ENCODE measurements at places on chromosomes 2 and 18.

GRCh38 chr18:11871501-11871900 is 20.3 kb downstream of the CHMP1B start:
- DNase-seq, result no peak

- no peak for DNase-seq
These were observed 29.3 kb downstream of the CUL3 start for GRCh38 chr2:224555823-224556366.

DNA sequence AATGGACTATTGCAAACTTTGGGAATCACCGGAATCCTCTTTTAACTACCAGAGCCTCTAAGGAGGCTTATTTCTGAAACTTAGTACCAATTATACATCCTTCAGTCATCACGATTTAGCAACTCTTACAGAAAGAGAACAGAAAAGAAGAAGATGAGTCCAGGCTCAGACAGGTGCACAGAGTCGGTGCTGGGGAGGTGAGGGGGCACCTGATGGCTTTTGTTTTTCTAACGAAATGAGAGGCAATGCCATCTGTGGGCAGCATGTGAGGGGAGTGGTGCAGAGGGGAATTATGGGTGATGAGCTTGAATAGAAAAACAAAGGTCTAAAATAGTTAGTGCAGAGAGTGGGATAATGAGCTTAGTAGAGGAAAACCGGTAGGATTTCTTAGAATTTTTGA is 522.6 kb downstream of the CMPK2 start:
- DNase-seq, result no peak

DNA sequence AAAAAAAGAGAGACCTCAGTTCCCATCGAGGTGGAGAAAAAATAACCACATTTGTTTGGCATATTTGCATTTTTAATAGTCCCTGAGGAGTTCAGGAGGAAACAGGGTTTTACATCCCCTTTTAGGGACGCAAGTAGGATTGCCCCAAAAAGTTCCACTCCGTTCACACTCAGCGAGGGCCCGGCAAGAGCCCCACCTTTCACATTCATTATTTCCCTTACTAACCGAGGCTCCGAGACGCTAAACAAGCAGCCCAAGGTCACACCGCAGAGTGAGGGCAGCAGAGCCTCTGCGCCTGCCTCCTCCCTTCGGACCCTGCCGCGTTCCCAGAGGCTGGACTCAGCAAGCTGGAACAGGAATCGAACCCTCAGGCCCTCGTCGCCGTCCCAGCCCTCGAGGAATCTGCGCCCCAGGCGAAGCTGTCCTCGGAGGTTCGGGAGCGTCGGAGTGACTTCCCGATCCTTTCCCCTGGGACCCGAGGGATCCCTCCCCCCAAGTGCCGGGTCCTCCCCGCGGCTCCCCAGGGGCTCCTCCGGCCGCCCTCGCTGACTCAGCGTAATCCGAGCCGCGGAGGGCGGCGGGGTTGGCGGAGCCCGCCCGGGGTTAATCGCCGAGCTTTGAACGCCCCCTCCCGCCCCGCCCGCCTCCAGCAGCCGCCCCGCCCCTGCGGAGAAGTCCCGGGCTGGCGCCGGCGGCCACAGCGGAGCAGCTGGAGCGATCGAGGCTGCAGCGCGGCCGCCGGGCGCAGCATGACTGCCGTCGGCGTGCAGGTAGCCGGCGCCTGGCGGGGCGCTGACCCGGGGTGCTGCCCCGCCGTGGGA is at the start of gene TMEM37:
TSS of gene TMEM37 (plus strand) at position 700 of the 821 bp plus-strand sequence. CDS start at position 750, 50 bp downstream.
- DNase-seq, result peak; percentile 76

GRCh38 chr2:74493546-74493945 is 5.9 kb downstream of the LBX2 start:
- no peak for DNase-seq

GRCh38 chr2:45789317-45789716 is 137.8 kb downstream of the PRKCE start:
- no peak for DNase-seq

GRCh38 chr2:9818097-9818496 is 25.2 kb upstream of the TAF1B start:
- no peak for DNase-seq

DNA sequence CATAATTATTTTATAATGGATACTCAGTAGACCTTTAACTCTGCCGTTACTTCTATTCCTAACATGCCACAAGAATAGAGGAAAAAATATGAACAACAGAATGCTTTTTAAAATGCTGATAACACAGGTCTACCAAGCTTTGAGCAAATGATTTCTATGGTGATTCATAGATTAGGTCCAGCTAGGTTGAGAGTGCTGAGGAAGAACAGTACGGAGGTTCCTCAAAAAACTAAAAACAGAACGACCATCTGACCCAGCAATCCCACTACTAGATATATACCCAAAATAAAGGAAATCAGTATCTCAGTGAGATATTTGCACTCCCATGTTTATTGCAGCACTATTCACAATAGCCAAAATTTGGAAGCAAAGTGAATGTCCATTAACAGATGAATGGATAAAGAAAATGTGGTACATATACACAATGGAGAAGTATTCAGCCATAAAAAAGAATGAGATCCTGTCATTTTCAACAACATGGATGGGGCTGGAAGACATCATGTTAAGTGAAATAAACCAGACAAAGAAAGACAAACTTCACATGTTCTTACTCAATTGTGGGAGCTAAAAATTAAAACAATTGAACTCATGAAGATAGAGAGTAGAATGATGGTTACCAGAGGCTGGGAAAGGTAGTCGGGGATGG is 111.6 kb upstream of the SERTAD2 start:
- no peak for DNase-seq

DNA sequence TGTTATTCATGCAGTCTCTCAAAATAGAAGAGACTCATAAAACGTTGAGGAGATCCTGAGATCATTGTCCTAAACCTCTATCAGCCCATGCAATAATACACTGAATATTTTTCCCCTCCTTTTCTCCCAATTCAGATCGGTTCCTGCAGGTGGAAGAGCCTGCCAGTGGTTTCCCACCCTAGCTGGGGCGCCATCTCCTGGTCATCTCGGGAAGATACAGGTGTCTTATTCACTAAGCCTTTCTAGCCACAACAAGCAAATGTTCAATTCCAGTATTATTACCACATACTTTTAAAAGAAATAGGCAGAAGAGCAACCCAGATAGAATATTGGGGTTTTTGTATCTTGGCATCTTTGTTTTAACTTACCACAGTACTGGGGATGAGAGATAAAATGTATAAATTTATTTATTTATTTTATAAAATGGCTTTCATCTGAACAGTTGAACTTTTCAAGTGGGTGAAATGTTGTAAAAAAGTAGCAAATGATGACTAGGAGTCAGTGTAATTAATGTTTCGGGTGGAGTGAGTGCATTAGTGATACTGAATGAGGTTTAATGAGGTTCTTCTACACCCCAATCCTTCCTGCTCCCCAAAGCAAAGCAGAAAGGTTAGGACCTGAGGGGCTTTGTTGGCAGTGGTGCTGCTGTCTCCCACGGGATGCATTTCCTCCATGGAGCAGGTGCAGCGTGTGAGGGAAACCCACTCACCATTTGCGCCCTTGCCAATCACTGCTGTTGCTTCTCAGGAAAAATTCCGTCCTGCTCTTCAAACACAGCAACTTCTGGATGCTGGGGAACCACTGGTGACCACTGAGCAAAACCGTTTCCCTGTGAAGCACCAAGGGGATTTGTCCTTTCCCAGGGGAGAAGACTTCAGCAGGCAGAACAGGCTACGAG is 147.1 kb upstream of the FHL2 start:
- DNase-seq, result peak; percentile 54

DNA sequence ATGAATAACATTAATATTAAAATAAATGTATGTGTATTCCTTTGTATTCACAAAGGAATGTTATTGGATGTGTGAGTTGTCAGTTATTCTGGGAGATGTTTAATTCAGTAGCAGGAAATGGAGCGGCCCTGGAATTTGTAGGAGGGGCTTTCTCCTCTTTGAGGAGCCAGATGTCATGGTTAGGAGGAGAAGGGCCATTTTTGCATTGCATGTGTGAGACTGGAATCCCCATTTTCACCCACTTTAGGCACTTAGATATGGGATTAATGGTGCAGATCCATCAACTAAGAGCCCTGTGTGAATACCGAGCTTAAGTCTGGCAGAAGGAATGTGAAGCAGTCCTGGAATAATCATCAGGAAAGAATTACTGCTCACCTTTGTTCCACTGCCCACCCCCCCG is 439.2 kb downstream of the PARD3B start:
- peak; percentile 70 for DNase-seq

DNA sequence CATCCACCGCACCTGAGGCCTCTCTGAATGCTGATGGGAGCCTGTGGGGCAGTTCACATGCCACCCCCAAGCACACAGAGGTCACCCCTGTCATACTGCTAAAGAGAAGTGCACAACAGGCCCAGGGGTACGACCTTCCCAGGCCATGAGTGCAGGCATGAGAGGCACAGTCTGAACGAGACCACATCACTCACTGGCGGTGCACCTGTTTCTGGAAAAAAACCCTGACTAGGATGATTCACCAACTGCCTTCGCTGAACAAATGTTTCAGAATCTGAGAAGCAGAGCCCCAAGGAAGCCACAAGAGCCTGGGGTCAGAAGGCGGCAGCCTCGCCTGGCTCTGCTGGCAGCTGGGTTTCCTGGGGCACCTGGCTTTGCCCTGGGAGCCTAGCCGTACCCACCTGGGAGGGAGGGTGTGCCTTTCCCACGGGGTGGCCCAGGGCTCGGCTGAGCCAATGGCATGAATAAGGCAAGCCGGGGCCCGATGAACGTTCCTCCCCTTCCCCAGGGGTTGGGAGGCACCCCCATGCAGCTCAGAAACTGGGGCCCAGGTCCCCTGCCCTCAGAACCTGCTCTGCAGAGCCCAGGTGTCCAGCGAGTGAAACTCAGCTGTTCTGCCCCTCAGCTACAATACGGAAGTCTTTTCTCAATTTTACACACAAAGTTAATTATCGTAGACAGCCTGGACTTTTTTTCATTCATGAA is 73.8 kb downstream of the HDAC4 start:
- no peak for DNase-seq

GRCh38 chr18:50189160-50189559 is 5.8 kb downstream of the MYO5B start:
- no peak for DNase-seq

- no peak for DNase-seq
These were observed 8.8 kb downstream of the NMUR1 start for GRCh38 chr2:231521443-231521842.

- peak; percentile 20 for DNase-seq
These were observed 33.9 kb downstream of the STAT1 start for GRCh38 chr2:190979906-190980629.

DNA sequence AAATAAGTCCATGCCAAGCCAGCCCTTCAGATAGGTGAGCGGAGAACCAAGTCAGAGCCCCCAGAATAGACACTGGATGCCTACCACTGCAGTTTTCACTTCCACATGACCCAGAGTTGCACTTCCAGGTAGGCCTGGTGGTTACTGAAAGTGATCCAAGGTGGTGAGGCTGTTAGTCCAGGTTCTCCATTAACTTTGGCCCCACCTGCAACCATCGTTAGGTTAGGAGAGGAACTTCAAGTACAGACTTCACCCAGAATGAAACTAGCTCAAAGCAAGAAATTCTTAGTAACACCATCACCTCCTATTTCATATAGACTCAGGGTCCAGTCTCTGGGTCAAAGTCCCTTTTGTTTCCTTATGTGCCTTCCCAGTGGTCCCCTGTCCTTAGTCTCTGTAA is 293.1 kb upstream of the ID2 start:
- DNase-seq, result no peak

DNA sequence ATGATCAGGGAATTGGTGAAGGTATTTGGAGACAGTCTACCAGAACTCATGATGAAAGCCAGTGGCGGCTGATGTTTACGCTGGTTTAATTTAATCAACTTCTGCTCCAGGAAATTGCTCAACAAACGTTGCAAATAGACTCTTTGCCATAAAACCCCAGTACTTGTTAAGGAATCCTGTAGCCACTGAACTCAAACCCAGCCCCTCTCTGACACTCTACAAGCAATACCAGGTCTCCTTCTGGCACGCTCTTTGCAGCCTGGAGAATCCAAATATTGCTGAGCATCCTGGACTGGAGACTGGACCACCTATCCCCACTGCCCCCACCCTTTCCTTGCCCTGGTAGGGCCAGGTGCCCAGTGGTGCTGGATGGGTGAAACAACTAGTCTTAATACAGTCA is 308.2 kb downstream of the FBXO15 start:
- DNase-seq, result no peak

DNA sequence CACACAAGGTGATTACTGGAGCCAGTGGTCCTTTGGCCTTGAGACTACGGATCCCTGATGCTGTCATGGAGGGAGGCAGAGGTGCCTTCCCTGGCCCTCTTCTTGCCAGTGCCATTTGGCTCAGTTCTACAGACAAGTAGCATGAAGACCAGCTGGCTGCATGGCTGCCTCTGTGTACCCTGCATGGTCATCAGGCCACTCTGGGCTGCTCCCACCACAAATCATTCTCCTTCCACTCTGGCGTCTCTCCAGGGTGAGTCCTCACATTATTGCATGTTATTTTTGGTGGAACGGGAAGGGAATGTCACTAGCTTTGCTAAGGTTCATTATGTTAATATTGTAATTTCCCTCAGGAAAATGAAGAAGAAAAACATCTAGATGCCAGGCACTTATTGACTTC is 229.8 kb downstream of the VAPA start:
- DNase-seq, result no peak

DNA sequence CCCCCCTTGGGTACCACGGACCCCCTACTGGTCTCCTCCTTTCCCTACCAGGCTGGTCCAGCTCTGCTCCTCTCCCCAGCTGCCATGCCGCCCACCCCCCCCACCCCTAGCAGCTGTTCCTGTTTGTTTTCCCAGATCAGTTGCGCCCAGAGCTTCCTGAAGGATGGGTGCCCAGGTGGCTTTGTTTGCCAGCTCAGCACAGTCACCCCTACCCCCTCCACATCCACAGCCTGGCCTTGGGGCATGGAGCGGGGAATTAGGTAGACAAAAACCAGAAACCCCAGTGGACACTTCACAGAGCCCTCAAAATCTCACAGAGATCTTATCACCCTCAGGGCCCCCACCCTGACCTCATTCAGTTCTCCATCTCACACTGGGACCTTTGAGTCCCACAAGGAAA is 3.7 kb upstream of the CRYBA2 start:
- DNase-seq, result no peak

- no peak for DNase-seq
These were observed 142.0 kb downstream of the PTGR3 start for GRCh38 chr18:75066936-75067335.

- DNase-seq, result no peak
These were observed 53.8 kb downstream of the TRAPPC12 start for GRCh38 chr2:3433339-3433699.

GRCh38 chr2:33496726-33497125 is 20.3 kb downstream of the RASGRP3 start:
- DNase-seq, result no peak

DNA sequence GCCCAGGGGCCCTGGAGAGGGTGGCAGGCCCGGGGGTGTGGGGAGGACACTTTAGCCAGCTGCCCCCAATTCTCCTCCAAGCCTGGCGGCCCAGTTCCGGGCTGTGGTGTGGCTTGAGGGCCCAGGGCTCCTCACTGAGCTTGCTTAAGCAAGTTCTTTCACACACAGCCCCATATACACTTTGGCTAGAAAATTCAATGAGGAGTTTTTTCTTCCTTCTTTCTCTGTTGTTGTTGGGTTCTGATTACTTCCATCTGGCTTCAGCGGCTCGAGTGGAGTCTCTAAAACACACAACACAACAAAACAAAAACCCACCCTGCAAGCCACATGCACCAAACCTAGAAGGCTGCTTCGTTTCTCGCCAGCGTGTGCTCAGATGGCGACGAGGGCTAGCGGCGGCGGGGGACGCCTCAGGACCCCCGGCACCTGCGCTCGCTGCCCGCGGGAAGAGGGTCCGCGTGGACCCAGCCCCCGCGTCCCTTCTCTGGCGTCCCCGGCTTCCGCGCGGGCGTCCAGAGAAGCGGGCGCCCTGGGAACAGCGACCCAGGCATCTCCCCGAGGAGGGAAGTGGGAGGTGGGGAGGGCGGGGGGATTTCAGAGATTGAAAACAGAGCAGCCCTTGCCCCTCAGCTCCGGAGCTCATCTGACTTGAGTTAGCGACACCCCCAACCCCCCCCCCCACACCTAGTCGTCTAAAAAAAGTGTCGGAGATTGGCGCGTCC is 577 bp upstream of the GLI2 start:
- DNase-seq, result no peak

All from fibroblast of skin of scalp (primary cell).